ENCODE measurements at places on chromosomes 2 and 18. TPM values are rescaled to one million over a fixed set of nuclear protein-coding genes. Genes with fewer than 3 reads are reported as not detected.

NIF3L1 gene
- 30.4 TPM for total RNA-seq

DSG1 gene
- 0.06 TPM for total RNA-seq

SAP130 gene
- total RNA-seq: 11.2 TPM

C2orf92 gene
- 8.4 TPM for total RNA-seq

ZAP70 gene
- total RNA-seq: 4.3 TPM

DNAJC5G gene
- total RNA-seq: 0.12 TPM

SCG2 gene
- 1.1 TPM for total RNA-seq

LONRF2 gene
- 4.3 TPM for total RNA-seq

C2orf42 gene
- 18.7 TPM for total RNA-seq

CIB4 gene
- total RNA-seq: 0.29 TPM

GAL3ST2 gene
- 0.82 TPM for total RNA-seq

EPHA4 gene
- total RNA-seq: 74.2 TPM

GPR45 gene
- not detected for total RNA-seq

ZBTB7C gene
- 9.7 TPM for total RNA-seq

PARD3B gene
- 44.8 TPM for total RNA-seq

GTF3C2 gene
- 47.6 TPM for total RNA-seq

EN1 gene
- total RNA-seq: 0.29 TPM

RNF144A gene
- total RNA-seq: 89.5 TPM

COL6A3 gene
- total RNA-seq: 455 TPM

TCF7L1 gene
- total RNA-seq: 14.1 TPM

RNMT gene
- 40.0 TPM for total RNA-seq

HTR2B gene
- 16.9 TPM for total RNA-seq

ERBB4 gene
- total RNA-seq: 104 TPM

LYG1 gene
- total RNA-seq: 1.1 TPM

AMER3 gene
- 0.23 TPM for total RNA-seq

SKOR2 gene
- total RNA-seq: not detected

SERPINB10 gene
- 1.2 TPM for total RNA-seq

FLACC1 gene
- 3.5 TPM for total RNA-seq

MPP4 gene
- 0.23 TPM for total RNA-seq

ANKRD23 gene
- 12.5 TPM for total RNA-seq

LCT gene
- total RNA-seq: 0.06 TPM

NXPH2 gene
- 5.0 TPM for total RNA-seq

ITGB6 gene
- total RNA-seq: 21.3 TPM

CNGA3 gene
- not detected for total RNA-seq

CFC1 gene
- not detected for total RNA-seq

PSD4 gene
- total RNA-seq: 18.4 TPM

OR6B2 gene
- total RNA-seq: not detected

PROC gene
- total RNA-seq: 4.1 TPM

ASTL gene
- total RNA-seq: 0.18 TPM
